Aorta (tissue), 5 donors: ENCODE measurements at places on chromosomes 12 and 14.

DNA sequence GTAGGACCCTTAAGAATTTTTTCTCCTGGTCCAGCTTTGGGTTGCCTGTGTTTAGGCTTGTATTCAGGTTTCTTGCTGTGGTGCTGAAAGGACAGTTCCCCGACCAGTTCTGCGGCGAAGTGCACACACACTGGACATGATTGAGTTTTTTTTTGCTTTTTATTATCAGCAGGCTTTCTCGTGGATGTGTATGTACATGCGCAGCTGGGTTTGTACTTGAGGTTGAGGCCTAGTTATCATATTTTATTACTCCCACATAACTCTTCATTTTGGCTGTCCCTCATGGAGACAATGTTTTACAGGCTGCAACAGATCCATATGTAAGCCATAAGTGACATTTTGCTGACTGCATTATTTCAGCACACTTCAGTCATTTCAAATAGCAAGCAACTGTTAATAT lies 2.5 kb downstream of the SCN8A start:
- H3K4me3 ChIP-seq, result no peak overlapping the region
- H3K27ac ChIP-seq, result no peak overlapping the region
- no peak for DNase-seq
- H3K4me1 ChIP-seq, result no peaks in the 10 kb centered on the region
- H3K27me3 ChIP-seq, result no peaks in the 10 kb centered on the region
- no peaks in the 10 kb centered on the region for H3K36me3 ChIP-seq

GRCh38 chr12:1422604-1423315 lies 171.6 kb downstream of the FBXL14 start:
- no peak overlapping the region for H3K27ac ChIP-seq
- no peaks in the 10 kb centered on the region for H3K36me3 ChIP-seq
- H3K4me3 ChIP-seq, result no peak overlapping the region
- H3K27me3 ChIP-seq, result no peaks in the 10 kb centered on the region

DNA sequence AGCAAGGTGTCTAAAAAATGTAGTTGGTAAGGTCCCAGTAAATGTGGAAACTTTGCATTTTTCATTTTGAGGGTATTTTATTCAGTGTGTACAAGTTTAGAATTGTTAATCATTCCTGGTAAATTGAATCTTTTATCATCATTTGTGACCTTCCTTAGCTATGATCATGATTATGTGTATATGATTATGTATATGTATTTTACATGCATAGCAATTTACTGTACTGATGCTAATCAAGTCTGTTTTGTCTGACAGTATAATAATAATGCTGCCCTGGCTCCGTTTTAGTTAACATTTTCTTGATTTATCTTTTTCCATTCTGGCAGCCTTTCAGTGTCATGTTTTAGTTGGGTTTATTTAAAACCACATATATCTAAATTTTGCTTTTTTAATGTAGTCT lies 9.4 kb downstream of the WASHC4 start:
- DNase-seq, result no peak
- H3K27me3 ChIP-seq, result no peaks in the 10 kb centered on the region
- H3K27ac ChIP-seq, result no peak overlapping the region
- H3K4me3 ChIP-seq, result no peak overlapping the region
- H3K4me1 ChIP-seq, result no peaks in the 10 kb centered on the region
- peaks cover 4% of the 10 kb centered on the region for H3K36me3 ChIP-seq

DNA sequence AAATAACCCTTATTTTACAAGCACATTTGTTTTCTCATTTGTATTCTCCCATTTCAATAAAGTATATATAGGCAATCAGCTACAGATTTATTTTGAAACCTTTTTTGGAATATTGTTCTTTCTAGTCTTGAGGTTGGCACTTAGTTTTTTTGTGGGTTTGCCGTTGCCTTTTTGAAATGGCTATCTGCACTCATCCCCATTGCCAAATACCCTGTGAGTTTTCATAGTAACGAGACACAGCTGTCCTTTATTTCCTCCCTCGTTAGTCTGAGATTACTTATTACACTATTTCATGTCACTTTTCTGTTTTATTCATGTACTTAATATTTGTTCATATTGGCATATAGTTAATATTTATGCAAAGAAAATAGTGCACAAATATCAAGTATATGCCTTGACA lies 1104.0 kb downstream of the SLC6A15 start:
- no peaks in the 10 kb centered on the region for H3K36me3 ChIP-seq
- no peaks in the 10 kb centered on the region for H3K4me1 ChIP-seq
- no peak for DNase-seq
- no peaks in the 10 kb centered on the region for H3K27me3 ChIP-seq
- H3K4me3 ChIP-seq, result no peak overlapping the region
- H3K27ac ChIP-seq, result no peak overlapping the region

DNA sequence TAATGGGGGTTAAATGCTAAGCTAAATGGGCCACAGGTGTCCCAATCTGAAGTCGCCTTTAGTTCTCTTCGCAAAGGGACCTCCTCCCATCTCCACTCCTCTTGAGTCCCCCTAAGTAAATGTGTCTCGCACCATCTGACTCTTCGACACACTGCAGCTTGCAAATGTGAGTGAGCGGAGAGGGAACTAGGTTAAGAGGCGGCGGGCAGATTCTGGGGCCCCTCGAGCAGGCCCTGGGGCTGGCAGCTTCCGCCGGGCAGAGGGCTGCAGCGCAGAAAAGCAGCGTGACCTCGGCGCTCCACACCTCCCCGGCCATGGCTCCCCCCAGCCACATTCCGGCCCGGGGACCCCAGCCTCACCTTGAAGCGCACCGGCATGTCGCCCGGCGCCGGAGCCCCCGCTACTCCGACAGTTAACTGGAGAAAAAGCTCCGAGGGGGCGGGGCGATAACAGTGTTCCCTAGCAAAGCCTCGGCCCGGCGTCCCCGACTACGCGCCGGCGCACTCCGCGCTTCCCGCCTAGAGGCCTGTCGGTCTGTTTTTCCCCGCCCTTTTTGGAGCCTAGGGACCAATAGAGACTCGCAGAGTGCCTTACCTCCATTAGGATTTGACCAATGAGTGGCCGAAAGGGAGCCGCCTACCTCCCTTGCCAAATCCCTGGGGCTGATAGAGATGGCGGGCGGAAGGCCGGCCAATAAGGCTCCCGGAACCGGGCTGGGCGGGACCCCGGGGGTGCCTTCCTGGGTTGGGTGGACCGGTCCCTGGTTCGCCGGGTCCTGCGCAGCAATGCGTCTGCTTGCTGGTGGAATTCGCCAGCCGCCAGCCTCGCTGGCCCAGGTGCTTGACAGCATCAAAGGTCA lies at the start of gene MDM1:
MDM1 (minus strand) TSS at position 494 of the 859 bp plus-strand sequence; CDS start at position 377, 117 bp downstream.
- peak within 1 kb of the TSS; percentile 92 for H3K4me3 ChIP-seq
- DNase-seq, result peak; percentile 98
- no peaks in the 10 kb centered on the region for H3K4me1 ChIP-seq
- no peaks in the 10 kb centered on the region for H3K27me3 ChIP-seq

DNA sequence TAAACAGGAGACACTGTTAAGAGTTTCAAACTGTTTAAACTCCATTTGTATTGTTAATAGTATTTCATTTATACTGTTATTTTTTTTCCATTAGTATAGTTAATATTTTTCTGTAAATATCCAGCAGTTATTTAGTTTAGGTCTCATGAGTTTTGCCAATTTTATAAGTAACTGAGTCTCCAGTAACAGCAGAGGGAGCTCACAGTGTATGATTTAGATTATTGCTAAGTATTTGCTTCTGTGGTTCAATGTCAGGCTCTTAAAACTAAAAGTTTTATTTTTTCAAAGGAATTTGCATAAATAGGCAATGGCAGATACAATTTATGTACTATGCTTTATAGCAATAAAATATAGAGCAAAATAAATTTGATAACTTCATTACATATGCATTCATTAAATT lies 209.7 kb downstream of the ATXN7L3B start:
- no peak for DNase-seq
- H3K4me3 ChIP-seq, result no peak overlapping the region
- no peaks in the 10 kb centered on the region for H3K36me3 ChIP-seq
- no peaks in the 10 kb centered on the region for H3K27me3 ChIP-seq
- no peaks in the 10 kb centered on the region for H3K4me1 ChIP-seq
